HT1080 (cell line): ENCODE measurements at places on chromosomes 7 and 10.
A peak's percentile ranks its signal among the peaks of the same experiment; 100 is the strongest.

DNA sequence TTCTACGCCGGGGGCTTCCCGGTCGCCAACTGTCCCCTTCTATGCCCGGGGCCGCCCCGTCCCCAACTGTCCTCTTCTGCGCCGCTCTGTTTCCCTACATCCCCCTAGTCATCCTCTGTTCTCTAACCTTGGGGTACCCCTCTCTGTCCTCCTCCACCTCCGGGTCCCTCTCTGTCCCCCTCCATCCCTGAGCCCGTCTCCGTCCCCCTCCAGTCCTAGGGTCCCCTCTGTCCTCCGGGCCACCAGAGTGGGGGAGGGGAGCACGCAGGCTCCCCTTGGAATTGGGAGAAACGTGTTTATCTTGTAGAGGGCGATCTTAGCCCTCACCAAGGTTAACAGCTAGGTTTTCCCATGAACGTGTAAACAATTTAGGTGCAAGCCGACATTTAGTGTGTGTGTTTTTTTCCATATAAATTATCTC lies 852 bp upstream of the KLF6 start:
- DNase-seq, result peak; percentile 57

DNA sequence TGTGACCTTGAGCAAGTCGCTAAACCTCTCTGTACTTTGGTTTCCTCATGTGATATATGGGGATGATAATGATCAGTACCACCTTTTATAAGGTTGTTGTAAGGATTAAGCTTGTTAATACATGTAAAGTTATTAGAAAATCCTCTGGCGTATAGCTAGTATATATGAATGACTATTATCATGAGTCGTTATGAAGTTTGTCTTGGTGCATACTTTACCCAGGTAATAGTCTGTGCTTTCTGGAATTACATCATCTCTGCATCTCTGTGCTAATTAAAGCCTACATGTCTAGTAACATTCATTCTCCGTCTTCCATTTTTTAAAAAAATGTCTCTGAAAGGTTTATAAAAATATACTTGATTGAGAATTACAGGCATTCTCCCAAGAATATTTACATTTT lies 349.4 kb upstream of the LRGUK start:
- DNase-seq, result no peak

DNA sequence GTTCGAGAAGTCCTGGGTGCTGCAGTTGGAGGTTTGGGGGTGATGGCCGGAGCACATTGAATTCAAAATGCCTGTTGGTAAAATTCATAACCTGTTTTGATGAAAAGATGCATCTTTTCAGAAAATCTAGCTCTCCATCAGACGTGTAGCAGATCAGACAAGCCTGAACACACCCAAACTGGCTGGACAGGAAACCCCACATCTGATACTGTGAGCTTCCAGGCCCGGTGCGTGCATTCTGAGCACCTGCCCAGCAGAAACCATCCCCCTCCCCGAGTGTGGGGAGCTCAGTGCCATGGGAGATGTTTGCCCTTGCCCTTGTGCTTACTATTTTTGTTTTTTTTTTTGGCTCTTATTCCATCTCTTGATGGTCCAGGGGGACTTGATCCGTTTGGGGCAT lies 417.1 kb downstream of the TCERG1L start:
- DNase-seq, result no peak

GRCh38 chr7:111108496-111108895 lies 17.6 kb downstream of the LRRN3 start:
- DNase-seq, result no peak

DNA sequence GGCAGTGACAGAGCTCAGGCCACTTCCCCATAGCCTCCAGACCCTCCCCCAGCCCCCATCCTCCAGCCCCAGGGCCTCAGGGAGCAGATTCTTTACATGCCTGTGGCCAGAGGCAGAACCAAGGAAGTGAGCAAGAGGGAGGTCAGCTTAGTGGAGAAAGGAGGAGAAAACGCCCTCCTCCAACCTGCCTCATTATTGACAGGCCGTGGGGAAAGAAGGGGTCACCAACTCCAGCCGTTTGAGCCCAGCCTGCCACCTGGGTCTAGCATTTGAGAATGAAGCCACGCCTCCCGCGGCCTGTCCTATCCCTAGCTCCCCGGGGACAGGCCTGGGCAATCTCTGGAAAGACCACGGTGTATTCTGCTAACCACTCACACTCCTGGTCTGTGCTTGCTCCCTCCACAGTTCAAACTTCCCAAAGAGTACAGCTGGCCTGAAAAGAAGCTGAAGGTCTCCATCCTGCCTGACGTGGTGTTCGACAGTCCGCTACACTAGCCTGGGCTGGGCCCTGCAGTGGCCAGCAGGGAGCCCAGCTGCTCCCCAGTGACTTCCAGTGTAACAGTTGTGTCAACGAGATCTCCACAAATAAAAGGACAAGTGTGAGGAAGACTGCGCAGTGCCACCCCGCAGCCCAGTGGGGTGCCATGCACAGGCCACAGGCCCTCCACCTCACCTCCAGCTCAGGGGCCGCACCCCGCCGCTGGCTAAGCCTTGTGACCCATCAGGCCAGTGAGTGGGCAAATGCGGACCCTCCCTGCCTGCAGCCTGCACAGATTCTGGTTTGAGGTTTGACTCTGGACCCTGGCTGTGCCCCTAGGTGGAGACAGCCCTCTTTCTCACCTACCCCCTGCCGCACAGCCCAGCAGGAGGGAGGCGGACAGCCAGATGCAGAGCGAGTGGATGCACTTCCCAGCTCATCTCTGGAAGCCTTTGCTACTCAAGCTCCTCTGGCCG lies 14.3 kb upstream of the TRIM8 start:
- peak; percentile 98 for DNase-seq

DNA sequence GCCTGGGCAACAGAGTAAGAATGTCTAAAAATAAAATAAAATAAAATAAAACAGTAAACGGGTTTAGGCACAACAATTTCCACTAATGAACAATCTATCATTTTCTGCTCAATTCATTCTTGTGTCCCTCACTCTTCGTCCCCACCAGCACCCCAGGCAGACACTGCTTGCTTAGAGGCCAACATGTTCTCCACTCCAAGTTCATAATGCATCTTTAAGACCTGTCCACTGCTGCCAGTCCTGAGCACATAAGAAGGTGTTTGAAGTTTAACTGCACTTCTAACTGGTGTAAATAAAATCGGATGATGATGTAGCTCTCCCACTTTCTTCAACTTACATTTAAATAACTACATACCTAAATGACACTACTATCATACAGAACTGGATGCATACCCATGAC lies 13.2 kb downstream of the PDLIM1 start:
- DNase-seq, result no peak

DNA sequence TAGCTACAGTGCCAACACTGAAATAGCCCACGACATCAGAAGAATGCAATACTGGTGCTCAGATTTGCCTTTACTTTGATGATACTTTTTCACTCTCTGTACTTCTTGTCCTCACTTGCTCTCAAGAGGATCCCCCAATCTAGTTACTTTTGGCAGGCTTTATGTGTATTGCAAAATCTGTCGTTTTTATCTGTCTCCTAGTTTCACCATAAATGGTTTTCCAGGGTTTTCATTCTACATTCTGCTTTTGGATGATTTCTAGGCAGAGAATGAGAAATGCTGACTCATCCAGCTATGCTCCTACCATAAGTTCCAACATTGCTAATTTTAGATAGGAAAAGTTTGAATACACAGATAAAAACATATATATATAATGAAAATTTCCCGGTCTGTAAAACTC lies 659.5 kb upstream of the NRG3 start:
- DNase-seq, result peak; percentile 3

- peak; percentile 65 for DNase-seq
These were observed 30.8 kb upstream of the EFCAB10 start for GRCh38 chr7:105611856-105612775.

- DNase-seq, result no peak
These were observed 4.5 kb downstream of the BBIP1 start for GRCh38 chr10:110914431-110914830.

DNA sequence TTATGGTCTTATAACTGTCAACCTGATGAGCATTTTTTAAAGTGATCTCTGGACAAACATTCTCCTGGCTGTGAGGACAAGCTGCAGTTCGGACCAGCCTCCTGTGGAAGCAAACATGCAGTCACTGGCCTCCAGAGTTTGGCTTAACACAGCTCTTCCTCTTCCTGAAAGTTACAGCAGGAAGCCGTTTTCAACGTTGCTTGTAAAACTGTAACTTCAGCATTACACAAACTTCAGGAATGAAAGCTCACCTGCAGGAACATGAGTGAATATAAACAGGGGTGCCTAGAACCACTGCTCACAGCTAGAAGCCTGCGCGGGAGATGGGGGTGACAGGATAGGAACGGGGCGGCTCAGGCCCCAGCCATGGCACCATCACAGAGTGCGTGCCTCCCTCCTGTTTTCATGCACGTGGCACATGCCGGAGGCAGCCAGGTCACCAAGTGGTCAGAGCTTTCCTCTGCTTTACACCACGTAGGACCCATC lies 292.9 kb upstream of the PITRM1 start:
- no peak for DNase-seq

DNA sequence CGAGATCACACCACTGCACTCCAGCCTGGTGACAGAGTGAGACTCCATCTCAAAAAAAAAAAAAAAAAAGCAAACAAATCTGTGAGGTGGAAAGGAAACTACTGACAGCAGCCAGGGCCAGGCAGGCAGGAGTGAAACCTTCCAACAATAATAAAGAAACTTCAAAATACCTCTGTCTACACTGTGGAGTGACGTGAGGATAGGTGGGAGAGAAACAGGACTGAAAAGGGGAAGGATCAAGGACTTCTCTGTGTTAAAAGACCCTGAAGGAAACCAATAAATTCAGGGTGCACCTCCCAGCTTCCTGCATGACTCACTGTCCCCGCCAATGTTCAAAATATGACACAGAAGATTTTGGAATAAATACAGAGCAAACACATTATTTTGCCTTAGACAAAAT lies 82.9 kb downstream of the KIAA1549 start:
- DNase-seq, result peak; percentile 42
